Mesendoderm (in vitro differentiated cells): ENCODE measurements at places on chromosomes 2 and 18.
A peak's percentile ranks its signal among the peaks of the same experiment; 100 is the strongest.

DNA sequence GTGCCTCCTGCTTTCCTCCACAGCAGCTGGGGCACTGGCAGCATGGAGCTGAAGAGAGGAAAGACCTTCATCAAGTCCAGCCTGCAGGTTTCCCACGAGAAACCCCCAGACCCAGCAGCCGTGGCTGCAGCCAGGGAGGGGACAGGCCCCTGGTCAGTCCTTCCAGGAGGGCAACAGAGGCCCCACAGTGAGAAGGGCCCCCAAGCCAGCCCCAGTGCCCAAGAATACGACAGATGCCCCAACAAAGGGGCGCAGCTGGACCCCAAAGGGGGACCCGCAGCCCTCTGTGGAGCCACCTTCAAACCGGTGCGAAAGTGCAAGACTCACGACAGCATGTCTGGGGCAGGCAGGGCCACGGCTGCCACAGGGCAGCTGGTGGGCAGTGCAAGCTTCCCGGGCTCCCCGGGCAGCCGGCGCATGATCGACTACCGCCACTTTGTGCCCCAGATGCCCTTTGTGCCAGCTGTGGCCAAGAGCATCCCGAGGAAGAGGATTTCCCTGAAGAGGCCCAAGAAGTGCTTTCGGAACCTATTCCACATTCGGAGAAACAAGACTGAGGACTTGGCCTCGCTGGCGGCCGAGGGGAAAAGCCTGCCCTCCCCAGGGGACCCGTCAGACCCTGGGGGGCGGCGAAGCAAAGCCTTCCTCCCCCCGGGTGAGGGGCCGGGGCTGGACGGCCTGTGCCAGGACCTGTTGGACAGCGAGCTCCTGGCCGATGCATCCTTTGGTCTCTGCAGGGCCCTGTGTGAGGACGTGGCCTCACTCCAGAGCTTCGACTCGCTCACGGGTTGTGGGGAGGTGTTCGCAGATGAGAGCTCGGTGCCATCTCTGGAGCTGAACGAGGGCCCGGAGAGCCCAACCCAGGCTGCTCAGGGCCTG is 6.9 kb downstream of the AMER3 start:
- no peaks in the 10 kb centered on the region for H3K4me1 ChIP-seq
- no peaks in the 10 kb centered on the region for H3K27me3 ChIP-seq
- no peaks in the 10 kb centered on the region for H3K36me3 ChIP-seq
- H3K27ac ChIP-seq, result no peak overlapping the region
- H3K4me3 ChIP-seq, result no peak overlapping the region

- no peaks in the 10 kb centered on the region for H3K4me1 ChIP-seq
- no peaks in the 10 kb centered on the region for H3K27me3 ChIP-seq
- no peak for DNase-seq
- H3K36me3 ChIP-seq, result no peaks in the 10 kb centered on the region
Measured at GRCh38 chr2:12036640-12036983, 290.2 kb downstream of the LPIN1 start.

DNA sequence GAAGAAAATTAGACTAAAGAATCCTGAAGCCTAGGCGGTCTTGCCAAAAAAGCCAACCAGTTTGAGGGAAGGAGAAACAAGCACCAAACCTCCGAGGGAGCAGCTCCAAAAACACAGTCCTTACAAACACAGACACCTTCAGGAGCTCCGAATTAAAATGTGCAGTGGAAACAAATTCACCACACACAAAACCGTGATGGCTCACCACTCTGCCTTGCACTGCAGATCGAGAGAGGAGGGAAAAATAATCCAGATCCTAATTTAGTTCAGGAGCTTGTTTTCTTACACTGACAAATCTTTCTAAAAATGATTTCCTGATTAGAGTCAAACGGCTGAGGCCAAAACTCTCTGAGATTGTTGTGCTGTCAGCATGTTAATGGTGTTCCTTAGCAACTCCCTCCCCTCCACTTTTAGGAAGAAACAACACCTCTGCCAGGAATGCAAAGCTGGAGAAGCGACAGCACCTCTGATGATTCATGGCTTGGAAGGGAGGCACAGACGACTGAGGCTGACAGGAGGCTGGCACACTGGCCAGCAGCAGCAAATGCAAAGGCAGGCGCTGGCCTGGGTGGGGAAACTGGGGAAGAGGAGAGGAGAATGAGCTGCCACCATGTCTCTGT is 249.4 kb upstream of the KLHL29 start:
- peak; percentile 97 for DNase-seq
- no peaks in the 10 kb centered on the region for H3K27me3 ChIP-seq
- H3K36me3 ChIP-seq, result no peaks in the 10 kb centered on the region
- peaks cover 3% of the 10 kb centered on the region for H3K4me1 ChIP-seq

- H3K4me1 ChIP-seq, result no peaks in the 10 kb centered on the region
- no peak overlapping the region for H3K4me3 ChIP-seq
- H3K27ac ChIP-seq, result no peak overlapping the region
- no peak for DNase-seq
Measured at GRCh38 chr2:46196871-46197462, 100.2 kb upstream of the EPAS1 start.

GRCh38 chr2:135532581-135532980 is 1.3 kb downstream of the R3HDM1 start:
- no peak overlapping the region for H3K27ac ChIP-seq
- H3K4me1 ChIP-seq, result no peaks in the 10 kb centered on the region
- no peaks in the 10 kb centered on the region for H3K36me3 ChIP-seq

DNA sequence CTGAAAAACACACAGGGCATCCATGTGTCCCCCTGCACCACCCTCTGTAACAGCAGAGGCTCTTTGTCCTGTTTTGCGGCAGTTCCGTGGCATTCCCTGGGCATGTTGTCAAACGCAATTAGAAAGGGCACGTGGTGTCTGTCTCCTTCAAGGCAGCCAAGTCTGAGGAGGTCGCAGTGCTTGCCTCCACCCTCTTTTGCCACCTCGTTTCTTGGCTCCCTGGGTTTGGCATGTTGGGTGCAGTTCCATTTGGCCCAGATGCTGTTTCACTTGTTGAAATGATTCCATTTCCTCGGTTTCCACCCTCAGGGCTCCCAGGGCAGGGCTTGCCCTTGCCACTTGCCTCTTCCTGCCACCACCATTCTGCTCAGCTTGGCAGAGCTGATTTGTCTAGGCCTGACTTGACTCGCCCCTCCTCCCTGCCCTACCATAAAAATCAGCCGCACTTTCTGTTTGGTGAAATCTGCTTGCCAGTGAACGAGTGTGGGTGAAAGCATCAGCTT is 12.4 kb downstream of the CCL20 start:
- H3K27me3 ChIP-seq, result no peaks in the 10 kb centered on the region
- no peaks in the 10 kb centered on the region for H3K4me1 ChIP-seq
- H3K27ac ChIP-seq, result no peak overlapping the region
- H3K36me3 ChIP-seq, result no peaks in the 10 kb centered on the region
- no peak for DNase-seq

GRCh38 chr18:48230467-48231113 is 178.6 kb downstream of the ZBTB7C start:
- peak; percentile 83 for DNase-seq
- H3K27ac ChIP-seq, result no peak overlapping the region
- no peaks in the 10 kb centered on the region for H3K36me3 ChIP-seq
- H3K4me1 ChIP-seq, result no peaks in the 10 kb centered on the region

DNA sequence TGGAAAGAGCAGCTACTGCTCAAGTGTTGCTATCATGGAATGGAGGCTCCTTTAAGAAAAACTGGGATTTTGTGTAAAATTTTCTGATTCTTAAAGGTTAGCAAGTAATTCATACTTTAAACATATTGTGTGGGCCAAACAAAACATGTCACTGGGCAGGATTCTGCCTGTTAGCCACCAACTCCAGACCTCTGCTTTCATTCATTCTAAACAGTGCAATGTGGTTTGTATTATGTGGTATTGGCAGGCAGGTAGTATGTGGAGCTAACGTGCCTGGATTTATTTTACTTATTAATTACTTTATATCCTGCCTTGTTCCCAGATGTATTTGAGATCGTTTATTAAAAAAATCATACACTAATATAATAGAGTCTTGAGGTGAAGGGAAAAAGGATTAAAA is 1521.3 kb upstream of the ACVR2A start:
- H3K27ac ChIP-seq, result no peak overlapping the region
- no peak overlapping the region for H3K4me3 ChIP-seq
- no peaks in the 10 kb centered on the region for H3K36me3 ChIP-seq

GRCh38 chr2:33589444-33589843 is 9.7 kb downstream of the FAM98A start:
- peaks cover 1% of the 10 kb centered on the region for H3K36me3 ChIP-seq
- H3K27ac ChIP-seq, result no peak overlapping the region
- DNase-seq, result no peak
- H3K27me3 ChIP-seq, result no peaks in the 10 kb centered on the region

DNA sequence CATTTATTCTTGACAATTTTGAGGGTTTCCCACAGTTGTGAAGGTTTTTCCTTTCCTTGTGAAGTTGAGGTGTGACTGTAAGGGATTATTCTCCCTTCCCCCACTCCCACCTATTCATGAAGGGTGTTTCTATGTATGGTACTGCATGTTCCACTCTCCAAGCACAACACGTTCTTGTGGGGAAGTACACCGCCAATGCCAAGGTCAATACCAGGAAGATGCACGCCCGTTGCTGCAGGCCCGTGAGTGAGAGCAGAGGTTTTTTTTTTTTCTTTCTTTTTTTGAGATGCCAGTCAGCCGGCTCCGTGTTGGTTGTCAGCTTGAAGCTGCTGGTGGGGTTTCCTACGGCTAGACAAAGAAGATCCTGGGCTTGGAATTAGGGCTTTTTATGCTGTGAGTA is 38.6 kb upstream of the EPHA4 start:
- H3K4me3 ChIP-seq, result no peak overlapping the region
- no peak overlapping the region for H3K27ac ChIP-seq
- peaks cover 2% of the 10 kb centered on the region for H3K4me1 ChIP-seq

GRCh38 chr18:11071300-11071699 is 78.1 kb downstream of the PIEZO2 start:
- H3K36me3 ChIP-seq, result no peaks in the 10 kb centered on the region
- H3K4me1 ChIP-seq, result no peaks in the 10 kb centered on the region

DNA sequence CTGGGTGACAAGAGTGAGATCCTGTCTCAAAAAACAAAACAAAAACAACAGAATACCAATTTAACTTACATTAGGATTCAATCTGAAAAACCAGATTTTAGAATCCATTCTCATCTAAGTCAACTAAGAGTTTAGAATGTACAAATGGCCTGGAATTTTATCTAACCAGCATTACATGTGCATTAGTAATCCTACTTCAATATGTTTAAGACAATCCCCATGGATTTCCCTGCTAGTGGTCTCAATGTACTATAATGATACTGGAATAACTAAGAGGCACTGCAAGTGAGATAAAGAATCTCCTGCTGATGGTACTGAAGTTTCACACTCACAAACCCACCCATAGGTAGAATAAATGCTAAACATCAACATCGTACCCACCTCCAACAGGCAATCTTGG is 53.9 kb upstream of the DNER start:
- H3K4me3 ChIP-seq, result no peak overlapping the region
- H3K36me3 ChIP-seq, result peaks cover 7% of the 10 kb centered on the region
- H3K4me1 ChIP-seq, result no peaks in the 10 kb centered on the region
- no peaks in the 10 kb centered on the region for H3K27me3 ChIP-seq
- no peak for DNase-seq

DNA sequence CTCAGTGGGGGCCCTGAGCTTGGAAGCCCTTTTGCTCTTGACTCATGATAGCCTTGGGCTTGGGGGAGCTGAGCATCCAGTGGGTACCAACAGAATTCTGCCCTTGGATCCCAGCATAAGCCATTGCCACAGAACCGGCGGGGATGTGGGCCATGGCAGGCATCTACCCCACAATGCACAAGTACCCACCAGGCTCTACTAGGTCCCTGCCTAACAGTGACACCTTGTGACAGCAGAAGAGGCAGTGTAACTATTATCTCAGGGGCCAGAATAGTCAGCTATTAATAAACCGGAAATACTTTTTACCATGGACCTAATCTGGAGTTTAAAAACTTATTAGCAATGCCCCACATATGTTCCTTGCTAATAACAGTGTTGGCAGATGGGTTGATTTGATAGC is 397.2 kb downstream of the TMEM182 start:
- DNase-seq, result no peak
- H3K36me3 ChIP-seq, result no peaks in the 10 kb centered on the region
- no peak overlapping the region for H3K27ac ChIP-seq
- no peak overlapping the region for H3K4me3 ChIP-seq
- H3K27me3 ChIP-seq, result no peaks in the 10 kb centered on the region

DNA sequence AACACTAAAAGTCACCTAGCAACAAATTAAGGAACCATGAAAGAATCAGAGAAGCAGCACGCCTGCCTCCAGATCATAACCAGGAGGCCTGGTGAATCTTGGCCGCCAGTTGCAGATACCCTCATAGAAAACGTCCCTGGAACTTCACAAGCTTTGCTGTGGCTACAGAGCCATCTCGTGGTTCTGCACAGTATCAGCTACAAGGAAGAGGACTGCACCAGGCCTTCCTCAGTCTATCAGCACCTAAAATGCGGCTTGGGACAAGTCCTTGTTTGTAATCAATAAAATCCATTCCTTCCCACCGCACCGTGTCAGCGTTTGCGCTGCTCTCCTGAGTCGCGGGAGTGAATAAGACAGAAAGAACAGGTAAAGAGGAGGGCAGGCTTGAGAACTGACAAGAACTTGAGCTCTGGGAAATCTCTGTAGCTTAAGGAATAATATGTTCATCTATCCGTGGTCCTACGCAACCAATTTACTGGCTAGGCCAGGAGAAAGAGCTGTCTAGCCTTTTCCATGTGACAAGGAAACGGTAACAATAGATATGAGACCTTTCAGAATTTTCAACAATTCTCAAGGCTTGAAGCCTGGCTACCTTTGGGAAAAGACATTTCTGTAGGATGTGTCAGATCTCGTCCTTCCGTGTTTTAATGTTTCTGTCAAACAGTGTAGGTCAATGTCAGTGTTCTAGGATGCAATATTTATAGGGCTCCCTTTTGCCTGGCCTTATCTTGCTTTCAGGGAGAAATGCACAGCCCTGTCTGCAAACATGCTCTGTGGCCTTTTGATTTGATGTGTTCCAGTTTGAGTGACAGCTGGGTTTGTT is 128.5 kb upstream of the RAB12 start:
- H3K36me3 ChIP-seq, result no peaks in the 10 kb centered on the region
- no peaks in the 10 kb centered on the region for H3K27me3 ChIP-seq
- peak; percentile 72 for DNase-seq
- no peak overlapping the region for H3K4me3 ChIP-seq
- H3K27ac ChIP-seq, result no peak overlapping the region

DNA sequence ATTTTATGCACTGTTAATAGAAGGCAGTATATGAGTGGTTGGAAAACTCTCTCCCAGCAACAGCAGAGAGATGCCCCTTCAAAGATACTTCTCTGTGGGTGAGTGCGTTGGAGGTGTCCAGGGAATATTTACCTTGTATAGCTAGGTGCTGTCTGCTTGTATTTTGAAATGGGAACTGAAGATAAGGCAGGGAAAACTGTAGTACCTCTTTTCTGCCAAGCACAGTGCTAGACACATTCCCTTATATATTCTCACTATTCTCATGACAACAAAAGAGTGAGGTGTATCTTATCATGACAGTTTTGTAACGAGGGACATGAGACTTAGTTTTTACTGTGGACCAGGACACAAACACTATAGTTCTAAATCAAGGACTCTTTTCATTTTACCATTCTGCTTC is 2.1 kb downstream of the TTC39C start:
- no peak overlapping the region for H3K27ac ChIP-seq
- H3K36me3 ChIP-seq, result no peaks in the 10 kb centered on the region
- H3K4me1 ChIP-seq, result peaks cover 10% of the 10 kb centered on the region
- no peak overlapping the region for H3K4me3 ChIP-seq
- peak; percentile 34 for DNase-seq
